SJSA1 (cell line): ENCODE measurements at places on chromosomes 7 and 10. TPM values are rescaled to one million over a fixed set of nuclear protein-coding genes. Genes with fewer than 3 reads are reported as not detected.

DNA sequence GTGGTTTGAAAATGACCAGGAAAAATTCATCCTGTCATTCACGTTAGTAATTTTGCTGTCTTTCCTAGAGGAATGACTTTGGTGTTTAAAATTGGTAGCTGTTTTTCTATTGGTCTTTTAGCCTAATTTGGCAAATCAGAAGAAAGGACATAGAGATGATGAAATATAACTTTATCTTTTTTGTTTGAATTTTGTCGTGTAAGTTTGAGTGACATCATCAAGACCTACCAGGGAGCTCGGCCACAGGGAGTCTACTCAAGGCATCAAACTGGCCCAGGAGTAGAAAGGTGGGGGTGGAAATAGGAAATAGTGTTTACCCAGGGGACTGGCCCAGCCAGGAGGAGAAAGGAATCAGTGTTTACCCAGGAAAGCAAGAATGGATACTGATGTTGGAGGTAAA lies 21.0 kb upstream of the TSPAN14 start:
- no peak for DNase-seq

The CYP17A1 gene
- not detected in 2 replicates for total RNA-seq

- DNase-seq = no peak
Observed at GRCh38 chr10:89952325-89952724, 250.9 kb downstream of the KIF20B start.

DNA sequence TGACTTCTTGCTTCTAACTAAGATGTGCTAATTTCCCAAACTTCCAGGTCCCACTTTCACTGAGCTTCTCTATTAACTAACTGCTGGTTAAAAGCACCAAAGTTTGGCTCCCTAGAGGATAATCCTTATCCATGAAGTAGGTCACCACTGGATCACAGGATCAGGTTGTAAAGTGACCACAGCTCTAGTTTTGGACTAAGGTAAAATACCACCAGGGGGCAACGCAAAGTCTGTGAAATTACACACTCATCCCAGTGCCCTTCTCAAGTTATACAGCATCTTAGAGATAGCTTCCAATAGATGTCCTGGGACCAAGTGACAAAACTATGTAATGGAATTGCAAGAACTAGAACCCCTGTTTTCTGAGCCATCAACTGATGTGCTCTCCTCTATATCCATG lies 116.4 kb upstream of the ASAH2 start:
- peak; percentile 31 for DNase-seq

The SLC26A5 gene
- total RNA-seq = not detected in 2 replicates

DNA sequence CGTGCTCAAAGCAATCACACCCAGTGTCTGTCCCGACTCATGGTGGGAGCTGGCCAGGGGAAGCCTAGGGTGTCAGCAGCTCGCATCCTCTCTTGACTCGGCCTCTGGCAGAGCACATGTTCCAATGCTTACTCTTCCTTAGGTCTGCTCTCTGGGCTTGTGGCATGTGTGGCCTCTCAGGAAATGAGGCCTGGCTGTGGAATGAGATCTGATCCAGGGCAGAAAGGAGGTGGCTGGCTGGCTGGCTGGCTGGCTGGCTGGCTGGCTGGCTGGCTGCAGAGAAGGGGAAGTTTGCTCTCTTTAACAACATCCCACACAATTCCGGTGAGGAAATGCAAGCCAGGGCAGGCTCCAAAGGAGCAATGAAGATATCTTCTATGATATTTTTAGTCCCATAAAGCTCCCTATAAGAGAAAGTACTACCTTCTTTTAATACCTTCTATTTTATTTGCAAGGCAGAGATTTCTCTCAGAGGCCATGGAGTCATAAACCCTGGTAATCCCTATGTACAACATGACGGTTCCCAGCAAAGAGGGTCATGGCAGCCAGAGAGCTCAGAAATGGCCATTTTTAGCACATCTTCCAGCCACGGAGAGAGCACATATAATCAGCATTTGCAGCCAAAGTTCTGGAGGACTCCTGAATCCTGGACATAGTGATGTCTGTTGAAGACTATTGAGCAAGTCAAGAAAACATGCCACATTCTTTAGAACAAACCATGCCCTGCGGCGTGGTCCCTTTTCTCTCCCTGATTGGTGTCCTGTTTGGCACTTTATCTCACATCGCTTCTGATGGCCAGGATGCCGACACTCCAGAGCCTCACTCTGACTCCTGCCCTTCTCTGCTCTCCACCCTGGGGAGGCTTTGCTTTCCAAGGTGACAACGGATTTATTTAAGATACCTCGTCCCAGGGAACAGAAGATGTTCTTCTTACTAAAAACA lies 153.7 kb downstream of the FANK1 start:
- no peak for DNase-seq
